ENCODE measurements at places on chromosomes 3 and 15.

GRCh38 chr15:57552678-57553334, 38.9 kb upstream of the MYZAP start:
- no peak for DNase-seq

GRCh38 chr3:165459924-165460835, 264.0 kb upstream of the SLITRK3 start:
- DNase-seq = no peak

- no peak for DNase-seq
These were observed 44.8 kb downstream of the MAP2K5 start for GRCh38 chr15:67587331-67587730.

DNA sequence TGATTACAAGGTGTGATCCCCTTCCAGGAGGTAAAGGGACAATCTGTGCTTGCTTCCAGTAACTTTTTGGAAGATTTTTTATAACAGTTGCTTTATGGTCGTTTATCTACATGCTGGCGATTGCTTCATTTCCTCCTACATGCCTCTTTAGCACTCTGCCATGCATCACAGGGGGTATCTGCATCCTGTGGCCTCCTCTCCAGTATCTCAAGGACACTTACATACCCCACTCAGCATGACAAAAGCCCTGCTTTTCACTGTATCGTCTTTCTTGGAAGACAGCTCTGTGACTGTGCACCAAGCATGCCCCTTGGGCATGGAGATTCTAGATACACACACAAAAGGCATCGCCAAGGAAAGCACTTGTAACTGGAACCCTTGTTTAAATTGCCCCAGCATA, 25.3 kb downstream of the CAPN3 start:
- DNase-seq = no peak

DNA sequence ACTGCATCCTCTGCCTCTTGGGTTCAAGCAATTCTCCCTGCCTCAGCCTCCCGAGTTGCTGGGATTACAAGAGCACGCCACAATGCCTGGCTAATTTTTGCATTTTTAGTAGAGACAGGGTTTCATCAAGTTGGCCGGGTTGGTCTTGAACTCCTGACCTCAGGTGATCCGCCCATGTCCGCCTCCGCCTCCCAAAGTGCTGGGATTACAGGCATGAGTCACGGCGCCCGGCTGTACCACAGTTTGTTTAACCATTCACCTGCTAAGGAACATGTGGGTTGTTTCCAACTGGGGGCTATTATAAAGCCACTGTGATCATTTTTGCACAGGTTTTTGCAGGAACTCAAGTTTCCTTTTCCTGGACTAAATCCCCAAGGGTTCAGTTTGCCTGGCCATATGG, 123.2 kb upstream of the RAP2B start:
- peak; percentile 23 for DNase-seq

DNA sequence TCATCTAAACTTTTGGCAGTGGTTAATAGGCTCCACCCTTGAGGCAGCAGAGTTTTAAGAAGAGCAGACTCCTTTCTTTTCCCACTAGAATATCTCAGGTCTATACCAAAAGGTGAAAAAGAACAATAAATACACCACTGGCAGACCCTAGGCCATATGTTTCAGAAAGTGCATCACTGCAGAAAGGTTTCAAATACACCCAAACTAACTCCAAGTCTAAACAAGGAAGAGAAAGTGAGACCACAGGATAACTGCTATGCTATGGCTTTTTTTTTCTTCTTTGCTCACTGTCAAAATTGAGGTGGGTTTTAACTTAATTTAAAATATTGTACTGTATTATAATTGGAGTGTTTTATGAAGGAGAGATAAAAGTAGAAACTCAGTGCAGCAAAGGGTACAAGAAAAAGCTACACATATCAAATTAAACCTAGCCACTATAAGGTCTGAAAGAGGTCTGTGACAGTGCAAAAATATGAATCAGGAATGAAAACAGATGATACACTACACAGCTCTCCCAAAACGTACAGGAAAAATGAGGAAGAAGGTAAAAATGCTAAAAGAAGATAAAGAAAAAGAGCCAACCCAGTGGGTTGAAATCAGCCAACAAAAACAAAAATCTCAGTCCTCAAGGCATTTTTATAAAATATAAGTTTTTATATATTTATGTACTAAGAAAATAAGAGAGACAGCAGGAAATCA, 8.4 kb downstream of the SNX4 start:
- no peak for DNase-seq

DNA sequence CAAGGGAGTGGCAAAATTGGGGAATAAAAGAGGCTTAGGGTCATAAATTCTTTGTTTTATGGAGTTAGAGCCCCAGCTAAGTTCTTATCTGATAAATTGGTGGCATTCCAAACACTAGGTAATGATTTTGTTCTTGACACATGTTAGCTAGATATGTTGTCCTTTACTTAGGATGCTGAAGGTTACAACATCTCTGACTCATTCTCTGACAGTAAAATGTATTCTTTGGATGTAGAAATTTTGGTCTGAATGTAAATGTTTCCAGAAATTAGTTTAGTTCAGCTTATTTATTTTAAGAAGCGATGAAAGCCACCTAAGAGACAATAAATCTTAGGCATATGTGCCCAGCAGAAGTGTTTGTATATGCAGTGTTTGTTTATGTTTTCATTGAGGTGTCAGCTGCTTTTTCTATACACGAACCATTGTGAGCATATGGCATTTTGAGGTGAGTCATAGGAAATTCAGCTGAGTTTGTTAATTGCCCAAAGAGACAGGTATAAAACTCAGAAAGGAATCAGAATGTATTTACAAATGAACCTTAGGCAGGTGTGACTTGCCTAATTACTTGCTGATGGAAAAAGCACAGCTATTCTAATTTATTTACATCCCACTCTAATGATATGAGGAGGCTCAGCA, 247.7 kb downstream of the AGBL1 start:
- DNase-seq = no peak

- no peak for DNase-seq
These were observed 821.6 kb downstream of the TUSC7 start for GRCh38 chr3:117531078-117531767.

DNA sequence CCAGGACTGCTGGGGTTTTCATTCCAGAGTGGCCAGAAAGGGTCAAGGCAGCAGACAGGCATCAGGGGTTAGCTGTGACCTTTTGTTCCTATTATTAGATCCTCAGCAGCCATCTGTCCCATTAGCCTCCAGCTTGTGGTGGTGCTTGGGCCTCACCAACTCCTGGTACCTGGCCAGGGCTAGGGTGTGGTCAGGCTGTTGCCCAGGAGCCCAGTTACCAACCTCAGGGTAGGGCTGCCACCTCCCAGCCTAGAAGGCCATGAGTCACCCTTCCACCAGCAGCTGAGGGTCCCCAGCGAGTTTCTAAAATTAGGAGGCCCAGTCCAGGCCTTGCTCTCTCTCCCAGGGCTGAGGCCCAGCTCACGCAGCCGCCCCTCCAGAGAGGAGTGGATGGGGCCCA, 12.2 kb downstream of the TMEM43 start:
- DNase-seq = peak; percentile 53

GRCh38 chr3:14509796-14510100, 30.4 kb downstream of the GRIP2 start:
- no peak for DNase-seq

DNA sequence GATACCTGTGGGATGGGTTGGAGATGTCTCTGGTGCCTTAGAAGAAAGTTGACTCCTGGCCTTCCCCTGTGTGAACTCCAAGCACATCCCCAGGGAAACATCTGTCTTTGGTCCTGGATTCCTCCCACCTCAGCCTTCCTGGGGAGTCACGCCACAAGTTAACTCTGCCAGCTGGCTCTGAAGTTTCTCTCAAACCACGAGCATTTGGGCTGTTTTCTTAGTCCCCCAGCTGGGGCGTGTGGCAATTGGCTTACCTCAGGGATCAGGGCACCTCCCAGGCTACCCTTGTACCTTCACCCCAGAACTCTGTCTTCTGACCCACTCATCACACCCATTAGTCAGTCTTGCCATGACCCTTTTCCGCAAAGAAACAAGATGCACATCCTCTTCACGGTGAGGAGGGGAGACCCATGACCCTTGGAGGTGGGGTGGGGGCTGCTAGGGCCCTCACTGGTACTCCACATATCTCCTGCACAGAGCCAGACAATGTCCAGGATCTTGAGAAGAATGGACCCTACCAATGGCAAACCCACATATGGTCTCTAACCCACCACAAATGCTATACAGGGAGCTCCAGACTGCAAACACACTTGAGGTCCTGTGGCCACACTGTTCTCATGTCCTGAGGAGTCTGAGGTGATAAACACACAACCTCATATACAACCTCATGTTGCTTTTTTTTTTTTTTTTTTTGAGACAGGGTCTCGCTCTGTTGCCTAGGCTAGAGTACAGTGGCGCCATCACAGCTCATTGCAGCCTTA, 3.9 kb downstream of the NEIL1 start:
- DNase-seq = no peak

- DNase-seq = no peak
These were observed 75.6 kb downstream of the PDZRN3 start for GRCh38 chr3:73549051-73549600.

- DNase-seq = no peak
These were observed 145.2 kb upstream of the NUDT16 start for GRCh38 chr3:131236421-131236820.

DNA sequence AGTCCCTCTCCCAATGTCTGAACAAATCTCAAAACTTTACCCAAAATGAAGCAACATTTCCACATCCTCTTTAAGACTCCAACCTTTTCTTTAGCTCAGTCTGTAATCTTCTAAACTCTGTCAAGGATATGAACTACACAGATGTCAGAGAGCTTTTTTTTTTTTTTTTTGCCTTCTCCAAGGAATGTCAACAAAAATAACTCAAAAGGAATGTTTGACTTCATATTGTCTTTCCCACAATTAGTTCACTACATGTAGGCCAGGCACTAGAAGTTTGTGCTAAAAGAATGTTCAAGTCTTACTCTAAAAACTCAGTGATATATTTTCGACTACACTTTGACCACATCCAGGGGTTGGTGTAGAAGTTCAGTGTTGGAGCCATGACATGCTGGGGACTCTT, 37.1 kb downstream of the ADAMTS9 start:
- no peak for DNase-seq

GRCh38 chr15:45287390-45287956, 35.4 kb downstream of the SLC28A2 start:
- DNase-seq = no peak

DNA sequence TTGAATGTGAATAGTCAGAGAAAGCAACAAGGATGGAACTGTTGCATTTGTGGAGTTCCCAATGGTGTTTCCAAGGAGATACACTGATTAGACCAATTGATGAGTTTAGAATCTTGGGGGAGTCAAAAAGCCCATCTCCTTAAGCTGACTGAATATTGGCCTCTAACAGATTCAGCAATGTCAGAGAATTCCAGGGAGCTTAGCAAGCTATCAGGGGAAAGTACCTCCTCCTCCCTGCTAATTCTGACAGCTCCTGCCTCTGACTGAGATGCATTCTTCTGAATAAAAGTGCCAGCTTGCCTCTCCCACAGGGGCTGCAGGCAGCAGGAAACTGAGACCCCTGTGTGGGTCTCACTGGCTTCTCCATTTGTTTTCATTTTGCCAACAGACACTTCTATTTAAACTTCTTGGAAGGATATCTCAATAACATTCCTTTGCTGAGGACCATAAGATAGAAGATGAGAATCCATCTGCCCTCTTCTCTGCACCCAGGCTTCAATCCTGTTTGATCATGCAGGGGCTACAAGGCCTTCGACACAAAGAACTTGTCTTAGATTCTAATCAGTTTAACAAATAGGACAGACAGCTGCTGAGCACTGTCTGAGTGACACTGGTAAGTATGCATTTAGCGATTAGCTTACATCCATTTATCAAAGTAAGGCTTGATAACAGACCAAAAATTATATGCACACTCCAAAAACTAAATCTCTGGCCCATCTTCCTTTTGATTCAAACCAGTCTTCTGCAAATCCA, 1080.8 kb downstream of the TUSC7 start:
- no peak for DNase-seq

Measured in transverse colon (tissue), 4 donors.